ENCODE measurements at places on chromosomes 7 and 10.

DNA sequence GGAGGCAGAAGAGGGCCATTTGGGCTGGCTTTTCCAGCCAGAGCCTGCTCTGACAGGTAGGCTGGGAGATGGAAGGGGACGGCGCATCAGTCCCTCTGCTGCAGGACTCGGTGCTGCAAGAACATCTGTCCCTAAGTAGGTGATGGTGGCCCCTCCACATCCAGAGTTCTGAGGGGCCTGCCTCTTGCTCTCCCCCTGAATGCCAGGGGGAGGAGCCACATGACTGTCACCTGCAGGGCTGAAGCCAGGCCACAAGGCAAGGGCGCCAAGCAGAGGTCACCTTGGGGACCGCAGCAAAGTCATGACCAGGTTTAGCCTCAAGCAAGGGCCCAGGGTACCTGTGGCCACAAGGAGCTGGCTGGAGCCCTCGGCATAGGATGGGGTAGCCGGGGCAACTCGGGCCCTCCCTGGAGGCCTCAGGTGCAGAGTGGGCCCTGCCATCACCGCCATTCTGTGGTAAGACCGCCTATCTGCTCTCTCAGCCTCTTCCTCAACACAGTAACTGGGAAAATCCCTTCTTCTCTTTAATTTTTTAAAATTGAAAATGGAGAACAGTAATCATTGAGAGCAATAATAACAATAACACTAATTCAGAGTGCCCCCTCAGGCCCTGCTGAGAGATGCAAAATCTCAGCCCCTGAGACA lies 99.3 kb downstream of the FAM53B start:
- DNase-seq: no peak

- DNase-seq: peak; percentile 61
Measured at GRCh38 chr10:4807761-4808507, 18.1 kb upstream of the AKR1E2 start.

GRCh38 chr10:118545381-118545780 lies 50.1 kb downstream of the PRLHR start:
- DNase-seq: no peak

GRCh38 chr7:52944921-52945320 lies 90.5 kb upstream of the POM121L12 start:
- DNase-seq: no peak

DNA sequence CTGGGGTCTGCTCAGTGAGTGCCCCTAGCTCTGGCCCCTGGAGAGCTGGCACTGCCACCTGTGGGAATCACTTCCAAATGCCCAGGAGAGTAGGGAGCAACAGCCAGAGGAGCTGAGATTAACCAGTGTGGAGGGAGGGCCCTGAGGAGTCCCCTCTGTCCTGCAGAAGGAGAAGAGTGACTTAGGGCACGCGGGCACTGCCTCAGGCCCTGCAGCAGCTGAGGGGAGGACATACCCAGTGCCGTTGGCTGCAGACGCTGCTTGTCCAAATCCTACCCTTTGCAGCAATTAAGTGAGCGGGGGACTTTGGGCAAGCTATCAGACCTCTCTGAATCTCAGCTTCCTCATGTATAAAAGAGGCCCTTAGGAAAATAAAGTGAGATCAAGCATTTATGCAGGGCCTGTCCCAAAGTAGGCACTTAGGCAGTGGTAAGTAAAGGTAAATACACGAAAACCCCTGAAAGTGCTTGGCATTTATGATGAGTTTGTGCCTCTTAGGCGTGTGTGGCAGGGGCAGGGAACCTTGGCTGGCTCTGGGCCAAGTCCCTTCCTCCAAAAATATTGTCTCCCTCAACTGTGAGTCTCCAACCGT lies 16.9 kb downstream of the PRF1 start:
- DNase-seq: no peak

GRCh38 chr10:79628988-79629954 lies 18.5 kb downstream of the SFTPA1 start:
- DNase-seq: no peak

GRCh38 chr7:74051193-74051592 lies 23.2 kb downstream of the ELN start:
- DNase-seq: no peak

DNA sequence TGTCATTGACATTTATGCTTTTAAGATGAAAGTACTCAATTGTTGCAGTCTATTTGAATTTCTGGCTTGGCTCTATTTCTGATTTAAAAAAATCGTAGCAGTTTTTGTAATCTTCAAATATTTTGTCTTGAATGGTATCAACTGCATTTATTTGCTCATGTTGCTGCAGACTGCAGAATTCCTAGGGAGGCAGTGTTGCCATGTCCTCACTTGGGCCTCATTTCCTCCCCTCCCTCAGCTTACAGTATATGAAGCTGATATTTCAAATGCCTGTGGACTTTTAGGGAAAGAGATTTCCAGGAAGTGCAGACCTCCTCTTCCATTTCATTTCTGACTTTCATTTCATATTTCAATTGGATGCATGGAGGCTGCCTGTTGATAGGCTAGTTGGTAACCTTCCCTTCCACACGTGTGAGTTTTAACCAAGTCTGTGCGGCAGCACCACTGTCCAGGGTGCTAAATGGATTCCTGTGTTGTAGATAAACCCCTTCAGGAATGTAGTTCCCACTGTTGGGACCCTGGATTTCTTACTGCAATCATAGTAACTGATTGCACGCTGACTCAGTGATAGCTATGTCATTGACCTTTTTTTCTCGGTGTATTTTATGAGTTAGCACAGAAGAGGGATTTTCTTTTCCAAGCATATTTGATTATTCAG lies 17.5 kb downstream of the VPS50 start:
- DNase-seq: no peak

- no peak for DNase-seq
Measured at GRCh38 chr7:154858836-154859537, 143.9 kb downstream of the PAXIP1 start.

DNA sequence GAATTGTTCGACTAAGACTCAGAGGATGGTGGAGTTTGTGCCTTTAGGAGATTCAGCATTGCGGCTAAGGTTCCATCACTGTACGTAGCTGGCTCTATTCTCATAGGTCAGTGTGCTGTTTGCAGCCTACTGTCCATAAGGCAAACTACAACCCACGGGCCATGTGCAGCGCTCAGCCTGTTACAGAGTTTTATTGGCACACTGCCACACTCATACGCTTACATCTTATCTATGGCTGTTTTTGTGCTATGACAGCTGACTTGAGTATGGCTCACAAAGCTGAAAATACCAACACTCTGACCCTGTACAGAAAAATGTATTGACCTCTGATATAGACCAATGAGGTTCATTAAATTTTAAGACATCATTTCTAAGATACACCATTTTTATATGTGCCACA lies 114.5 kb downstream of the ARID5B start:
- no peak for DNase-seq

- DNase-seq: no peak
Measured at GRCh38 chr7:21317966-21318915, 109.6 kb upstream of the SP4 start.

DNA sequence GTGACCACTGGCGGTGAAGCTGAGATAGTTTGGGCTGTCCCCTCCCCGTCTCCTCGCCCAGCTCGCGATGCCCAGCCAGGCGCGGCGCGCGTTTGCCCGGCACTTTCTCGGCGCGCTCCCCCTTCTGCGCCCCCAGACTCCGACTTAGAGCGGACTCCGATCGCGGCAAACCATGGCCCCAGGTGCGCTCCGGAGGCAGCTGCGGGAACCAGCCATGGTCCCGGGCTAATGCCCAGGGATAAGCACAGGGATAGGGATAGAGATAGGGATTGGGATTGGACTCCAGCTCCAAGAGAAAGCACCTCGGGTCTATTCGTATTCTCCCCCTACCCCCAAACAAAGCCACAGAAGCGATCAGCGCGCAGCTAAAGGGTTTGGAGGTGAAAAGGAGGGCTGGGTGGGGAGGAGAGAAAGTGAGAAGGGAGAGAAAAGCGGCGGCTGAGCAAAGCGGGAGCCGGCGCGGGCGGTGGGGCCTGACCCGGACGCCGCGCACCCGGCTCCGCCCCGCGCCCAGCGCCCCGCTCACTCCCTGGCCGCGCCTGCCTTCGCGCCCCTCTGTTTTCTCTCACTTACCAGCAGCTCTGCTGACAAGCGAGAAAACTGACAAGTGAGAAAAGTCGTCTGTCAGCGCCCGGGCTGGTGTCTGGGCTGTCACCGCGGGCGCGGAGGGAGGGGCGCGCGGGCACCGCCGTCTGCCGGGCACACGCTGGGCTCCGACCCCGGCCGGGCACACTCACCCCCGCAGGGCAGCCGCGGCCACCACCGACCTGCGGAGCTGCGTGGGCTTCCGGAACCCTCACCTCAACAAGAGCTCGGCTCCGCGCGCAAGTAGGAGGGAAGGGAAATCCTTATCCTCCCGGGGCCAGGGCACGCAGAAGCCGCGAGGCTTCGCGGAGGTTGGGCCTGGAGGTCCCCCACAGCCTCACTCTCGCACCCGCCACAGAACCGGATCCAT lies at the start of gene PDE1C:
TSS of gene PDE1C (minus strand) at position 2 of the 955 bp plus-strand sequence.
- no peak for DNase-seq

DNA sequence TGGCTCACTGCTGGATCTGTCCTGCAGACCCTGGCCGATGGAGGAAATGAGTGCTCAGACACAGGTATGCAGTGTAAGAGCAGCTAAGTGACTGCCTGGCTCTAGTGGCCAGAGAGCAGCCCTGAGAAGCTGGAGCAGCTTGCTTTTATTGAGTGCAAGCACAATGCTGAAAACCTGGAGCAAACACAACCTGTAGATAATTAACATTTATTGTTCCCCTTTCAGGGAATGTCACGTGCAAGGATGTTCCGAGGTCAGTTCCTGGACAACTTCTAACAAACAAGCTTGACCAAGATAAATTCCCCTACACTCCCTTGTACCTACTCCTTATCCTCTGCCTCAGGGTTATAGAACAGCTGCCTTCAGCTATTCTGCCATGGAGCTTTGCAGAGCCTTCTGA lies 31.3 kb downstream of the DDC start:
- DNase-seq: no peak

DNA sequence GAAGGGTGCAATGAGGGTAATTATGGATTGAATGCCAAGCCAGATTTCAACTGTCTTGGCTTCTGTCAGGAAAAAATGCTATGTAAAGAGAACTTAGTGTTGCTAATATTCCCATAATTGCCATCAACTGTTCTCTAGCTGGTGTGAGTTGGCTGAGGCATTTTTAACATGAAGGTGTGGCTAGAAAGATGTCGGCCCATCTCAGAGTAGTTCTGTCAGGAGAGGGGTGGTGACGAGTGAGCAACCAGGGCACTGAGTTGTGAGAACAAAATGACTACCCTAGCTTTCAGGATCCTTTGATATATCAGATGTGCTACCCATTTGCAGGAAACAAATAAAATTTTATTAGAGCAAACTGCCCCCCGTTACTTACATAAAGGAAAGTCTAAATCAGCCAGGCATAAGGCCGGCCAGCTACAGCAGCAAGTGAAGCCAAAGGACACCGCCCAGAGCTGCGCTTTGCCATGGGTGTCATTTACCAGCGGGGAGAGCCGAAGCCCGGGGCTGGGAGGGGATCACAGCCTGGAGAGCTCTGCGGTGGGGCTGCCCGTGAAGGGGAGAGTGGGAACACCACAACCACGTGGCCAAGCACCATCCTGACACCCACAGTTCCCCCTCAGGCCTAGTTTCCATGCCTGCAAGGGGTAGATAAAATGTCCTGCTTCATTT lies 141.4 kb downstream of the ICA1 start:
- no peak for DNase-seq

- DNase-seq: no peak
Measured at GRCh38 chr10:84550756-84551436, 222.5 kb downstream of the CCSER2 start.

- DNase-seq: no peak
Measured at GRCh38 chr7:47318395-47319182, 263.3 kb downstream of the TNS3 start.

- no peak for DNase-seq
Measured at GRCh38 chr7:73779517-73779916, 9.4 kb upstream of the CLDN3 start.

DNA sequence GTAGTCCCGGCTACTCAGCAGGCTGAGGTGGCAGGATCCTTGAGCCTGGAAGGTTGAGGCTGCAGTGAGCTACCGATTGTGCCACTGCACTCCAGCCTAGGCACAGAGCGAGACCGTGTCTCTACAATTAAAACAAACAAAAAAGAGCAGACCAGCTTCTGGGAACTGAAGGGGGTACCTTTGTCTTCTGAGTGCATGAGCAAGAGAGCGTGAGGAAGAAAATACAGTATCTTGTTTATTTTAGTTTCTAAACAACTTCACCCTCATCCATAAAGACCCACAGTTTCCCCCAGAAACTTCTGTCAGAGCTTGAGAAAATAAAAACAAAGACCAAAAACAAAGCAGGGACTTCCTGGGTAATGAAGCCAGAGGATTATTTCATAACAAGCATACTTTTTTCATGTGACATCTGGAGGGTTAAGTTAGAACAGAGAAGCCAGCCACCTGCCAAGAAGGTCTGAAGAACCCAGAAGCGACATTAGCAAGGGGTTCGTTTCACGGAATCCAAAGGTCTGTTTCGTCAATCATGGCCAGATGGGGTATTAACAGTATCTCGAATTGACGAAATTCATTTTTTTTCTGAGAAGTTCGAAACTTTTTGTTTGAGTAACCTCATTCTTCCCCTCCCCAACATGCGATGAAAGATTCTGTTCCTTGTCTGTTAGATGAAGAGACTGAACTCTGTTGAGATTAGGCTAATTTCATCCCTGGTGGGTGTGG lies 10.2 kb upstream of the IL2RA start:
- no peak for DNase-seq

GRCh38 chr7:44215531-44215930 lies 14.8 kb downstream of the YKT6 start:
- no peak for DNase-seq

DNA sequence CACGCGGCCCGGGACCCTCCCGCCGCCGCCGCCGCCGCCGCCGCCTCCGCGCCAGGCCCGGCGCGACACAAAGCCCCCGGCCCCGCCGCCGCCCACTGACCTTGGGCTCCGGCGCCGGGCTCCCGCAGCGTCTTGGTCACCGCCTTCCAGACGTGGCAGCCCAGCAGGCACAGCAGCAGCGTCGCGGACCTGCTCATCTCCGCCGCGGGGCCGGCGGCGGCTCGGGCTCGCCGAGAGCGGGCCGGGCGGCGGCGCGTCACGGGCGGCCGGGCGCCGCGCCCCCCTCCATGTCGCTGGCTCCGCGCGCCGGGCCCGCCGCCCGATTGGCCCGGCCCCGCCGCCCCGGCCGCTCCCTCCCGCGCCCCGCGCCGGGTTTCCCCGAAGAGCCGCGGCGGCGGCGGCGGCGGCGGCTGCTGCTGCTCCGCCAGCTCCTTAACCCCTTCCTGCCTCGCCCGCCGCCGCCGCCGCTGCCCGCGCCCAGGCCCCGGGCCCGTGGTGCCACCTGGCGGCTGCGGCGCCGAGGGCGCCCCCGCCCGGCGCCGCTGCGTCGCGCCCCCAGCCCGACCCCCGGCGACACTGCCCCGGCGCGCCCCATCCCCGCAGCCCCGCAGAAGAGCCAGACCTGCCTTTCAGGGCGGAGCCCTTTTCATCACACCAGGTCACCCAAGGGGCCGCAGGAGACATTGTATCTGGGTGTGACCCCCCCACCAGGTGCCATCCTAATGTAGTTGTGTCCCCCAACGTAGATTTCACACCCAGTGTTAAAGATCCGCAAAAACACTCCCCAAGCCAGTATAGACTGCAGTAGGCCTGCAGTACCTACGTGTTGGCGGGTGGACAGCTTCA lies at the start of gene FAM171A1:
TSS of gene FAM171A1 (minus strand) at position 434 of the 846 bp plus-strand sequence. CDS start at position 197, 237 bp downstream.
- DNase-seq: peak; percentile 34

- DNase-seq: peak; percentile 16
Measured at GRCh38 chr7:97104719-97105238, 12.7 kb upstream of the SDHAF3 start.

- no peak for DNase-seq
Measured at GRCh38 chr7:41954976-41955375, 252.1 kb upstream of the INHBA start.
